Endodermal cell (in vitro differentiated cells): ENCODE measurements at places on chromosomes 4 and X. TPM values are rescaled to one million over a fixed set of nuclear protein-coding genes. Genes with fewer than 3 reads are reported as not detected.

GRCh38 chr4:88035292-88035691, 27.9 kb downstream of the PKD2 start:
- H3K36me3 ChIP-seq, result peaks cover 79% of the 10 kb centered on the region
- no peaks in the 10 kb centered on the region for H3K4me1 ChIP-seq
- DNase-seq, result no peak

- no peaks in the 10 kb centered on the region for H3K36me3 ChIP-seq
- no peaks in the 10 kb centered on the region for H3K4me1 ChIP-seq
- no peak overlapping the region for H3K27ac ChIP-seq
- no peaks in the 10 kb centered on the region for H3K27me3 ChIP-seq
These were observed 55.9 kb downstream of the MXRA5 start for GRCh38 chrX:3290561-3290960.

DNA sequence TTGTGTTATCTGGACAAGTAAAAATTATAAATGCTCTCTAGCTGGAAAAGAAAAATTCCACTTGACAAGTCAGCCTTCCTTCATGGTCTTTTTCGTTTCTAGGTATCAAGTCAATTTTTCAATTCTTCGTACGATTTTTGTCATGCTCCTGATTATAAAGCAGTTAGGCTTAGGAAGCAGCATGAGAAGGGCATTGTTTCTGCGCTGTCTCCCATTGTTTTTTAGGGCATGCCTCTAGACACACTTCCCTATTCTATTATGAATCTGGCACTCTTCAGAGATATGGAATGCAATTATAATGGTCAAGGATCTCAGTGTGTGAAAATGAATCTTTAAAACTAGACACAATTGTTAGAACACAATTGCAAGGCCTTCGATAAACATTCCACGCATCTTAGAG, 164.1 kb upstream of the FAT1 start:
- DNase-seq, result no peak
- H3K36me3 ChIP-seq, result no peaks in the 10 kb centered on the region
- H3K27me3 ChIP-seq, result no peaks in the 10 kb centered on the region

DNA sequence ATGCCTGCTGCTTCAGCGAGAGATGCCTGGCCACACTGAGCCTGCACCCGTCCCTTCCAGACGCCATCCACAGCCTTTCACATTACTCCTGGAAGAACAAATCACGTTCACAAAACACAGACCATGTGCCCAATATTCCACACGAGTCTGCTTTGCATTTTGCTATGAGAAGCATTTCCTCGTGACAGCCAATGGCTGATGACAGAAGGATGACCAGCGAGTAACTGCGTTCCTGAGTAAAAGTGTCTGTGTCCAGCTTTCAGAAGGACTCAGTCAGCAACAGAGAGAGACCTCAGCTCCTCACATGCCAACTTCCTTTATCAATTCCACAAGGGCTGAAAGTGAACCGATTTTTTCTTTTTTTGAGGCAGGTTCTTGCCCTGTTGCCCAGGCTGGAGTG, 19.5 kb downstream of the NAT8L start:
- H3K27ac ChIP-seq, result no peak overlapping the region
- no peaks in the 10 kb centered on the region for H3K36me3 ChIP-seq
- peak; percentile 30 for DNase-seq
- no peak overlapping the region for H3K4me3 ChIP-seq
- no peaks in the 10 kb centered on the region for H3K27me3 ChIP-seq

- no peaks in the 10 kb centered on the region for H3K4me1 ChIP-seq
- H3K27ac ChIP-seq, result no peak overlapping the region
- no peaks in the 10 kb centered on the region for H3K27me3 ChIP-seq
- H3K36me3 ChIP-seq, result peaks cover 9% of the 10 kb centered on the region
- no peak overlapping the region for H3K4me3 ChIP-seq
These were observed 571.1 kb upstream of the DIPK2B start for GRCh38 chrX:45771560-45772340.

CCSER1 gene
- total RNA-seq, result 1.6 to 2.2 TPM (median 1.7 TPM) in 3 replicates

DNA sequence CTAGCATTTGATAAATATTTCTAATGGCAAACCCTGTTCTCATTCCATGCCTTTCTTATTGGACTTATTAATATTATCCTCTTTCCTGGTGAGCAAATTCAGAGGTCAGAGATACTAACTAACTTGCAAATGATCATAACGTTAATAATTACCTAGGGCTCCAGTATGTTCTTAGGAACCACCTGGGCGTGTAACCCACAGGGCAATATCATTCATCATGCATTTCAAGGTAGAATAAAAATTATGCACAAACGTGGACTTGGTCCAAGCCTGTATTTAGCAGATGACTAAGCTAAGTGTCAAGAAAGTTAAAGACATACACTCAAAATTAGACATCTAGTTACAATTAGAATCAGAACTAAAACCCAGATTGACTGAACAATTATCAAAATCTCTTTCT, 850.1 kb downstream of the TRIML1 start:
- H3K4me1 ChIP-seq, result no peaks in the 10 kb centered on the region
- no peaks in the 10 kb centered on the region for H3K27me3 ChIP-seq
- no peak overlapping the region for H3K27ac ChIP-seq
- H3K4me3 ChIP-seq, result no peak overlapping the region

DNA sequence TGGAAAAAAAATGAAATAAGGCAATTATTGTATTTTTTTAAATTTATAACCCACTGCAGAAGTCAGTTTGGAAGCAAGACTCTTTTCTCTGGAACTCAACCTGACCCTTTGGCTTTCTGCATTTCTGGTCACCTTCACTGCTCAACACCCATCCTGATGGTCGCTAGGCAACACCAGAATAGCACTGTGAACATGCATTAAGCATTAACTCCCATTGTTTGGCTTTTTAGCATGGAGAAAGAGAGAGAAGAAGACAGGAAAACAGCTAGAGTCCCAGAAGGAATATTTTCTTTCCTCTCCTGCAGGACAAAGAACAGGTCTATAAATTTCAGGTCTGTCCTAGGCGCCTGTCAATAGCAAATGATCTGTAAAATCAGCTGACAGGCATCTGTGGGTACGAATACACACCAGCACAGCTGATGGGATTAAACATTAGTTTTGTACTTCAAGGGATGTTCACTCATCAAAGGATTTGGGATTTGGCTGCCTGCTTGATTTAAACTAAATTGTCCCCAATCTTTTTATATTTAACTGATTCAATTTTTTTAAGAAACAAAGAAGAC, 137.2 kb upstream of the ETNPPL start:
- no peak overlapping the region for H3K4me3 ChIP-seq
- no peaks in the 10 kb centered on the region for H3K4me1 ChIP-seq
- peak overlapping the region; percentile 1 for H3K27ac ChIP-seq
- DNase-seq, result peak; percentile 58

CYTL1 gene
- total RNA-seq, result 0.84 to 2.2 TPM (median 2.2 TPM) in 3 replicates

GRCh38 chr4:8705161-8706145, 112.9 kb downstream of the CPZ start:
- peak; percentile 65 for DNase-seq
- no peaks in the 10 kb centered on the region for H3K36me3 ChIP-seq
- H3K27me3 ChIP-seq, result no peaks in the 10 kb centered on the region
- no peaks in the 10 kb centered on the region for H3K4me1 ChIP-seq
- H3K4me3 ChIP-seq, result no peak overlapping the region

DNA sequence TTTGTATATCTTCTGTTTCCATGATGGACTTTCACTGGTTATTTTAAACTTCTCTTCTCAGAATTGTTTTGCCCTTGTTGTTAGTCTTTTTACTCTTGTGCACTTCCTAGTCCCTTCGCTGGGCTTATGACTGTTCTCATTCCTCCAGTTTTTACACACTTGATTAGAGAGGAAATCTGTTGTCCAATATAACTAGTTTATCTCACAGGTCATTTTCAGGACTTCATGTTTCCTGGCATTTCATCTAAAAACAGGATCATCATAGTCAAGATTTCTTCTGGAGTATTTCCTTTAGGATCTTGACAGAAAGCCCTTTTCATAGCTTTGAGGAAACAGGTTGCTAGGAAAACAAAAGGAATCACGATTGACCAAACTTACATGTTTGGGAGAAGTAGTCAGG, 3.0 kb downstream of the FNIP2 start:
- no peak overlapping the region for H3K27ac ChIP-seq
- H3K36me3 ChIP-seq, result no peaks in the 10 kb centered on the region
- H3K4me1 ChIP-seq, result no peaks in the 10 kb centered on the region
- H3K27me3 ChIP-seq, result peaks cover 6% of the 10 kb centered on the region
- no peak for DNase-seq

TKTL1 gene
- total RNA-seq, result not detected in 2 replicates

SPANXC gene
- not detected in 2 replicates for total RNA-seq

DNA sequence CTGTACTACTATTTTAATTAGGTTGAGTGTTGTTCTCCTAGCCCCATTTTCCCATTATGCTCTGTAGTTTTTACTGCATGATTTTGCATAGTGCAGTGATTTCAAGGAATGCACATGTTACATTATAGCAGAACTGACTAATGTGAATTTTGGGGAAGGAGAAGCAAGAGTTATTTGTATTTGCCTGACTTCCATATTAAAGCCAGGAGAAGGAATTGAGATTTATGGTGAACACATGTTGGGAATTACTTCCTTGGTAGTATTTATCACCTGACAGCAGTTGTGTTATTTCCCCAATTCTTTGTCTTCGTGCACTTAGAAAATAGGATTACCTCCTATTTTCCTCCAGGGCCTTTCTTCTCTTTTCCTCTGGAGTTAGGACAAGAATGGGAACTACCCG, 3.2 kb downstream of the TMEM144 start:
- no peak overlapping the region for H3K4me3 ChIP-seq
- no peak for DNase-seq
- H3K27ac ChIP-seq, result no peak overlapping the region
- no peaks in the 10 kb centered on the region for H3K36me3 ChIP-seq

- no peaks in the 10 kb centered on the region for H3K36me3 ChIP-seq
- no peaks in the 10 kb centered on the region for H3K27me3 ChIP-seq
- H3K4me1 ChIP-seq, result no peaks in the 10 kb centered on the region
- H3K27ac ChIP-seq, result no peak overlapping the region
- no peak overlapping the region for H3K4me3 ChIP-seq
These were observed 31.7 kb downstream of the GAB3 start for GRCh38 chrX:154719132-154719675.

GRCh38 chr4:148171596-148171995, 270.6 kb downstream of the NR3C2 start:
- no peak overlapping the region for H3K4me3 ChIP-seq
- no peak for DNase-seq
- no peak overlapping the region for H3K27ac ChIP-seq
- no peaks in the 10 kb centered on the region for H3K4me1 ChIP-seq
- H3K36me3 ChIP-seq, result no peaks in the 10 kb centered on the region

DNA sequence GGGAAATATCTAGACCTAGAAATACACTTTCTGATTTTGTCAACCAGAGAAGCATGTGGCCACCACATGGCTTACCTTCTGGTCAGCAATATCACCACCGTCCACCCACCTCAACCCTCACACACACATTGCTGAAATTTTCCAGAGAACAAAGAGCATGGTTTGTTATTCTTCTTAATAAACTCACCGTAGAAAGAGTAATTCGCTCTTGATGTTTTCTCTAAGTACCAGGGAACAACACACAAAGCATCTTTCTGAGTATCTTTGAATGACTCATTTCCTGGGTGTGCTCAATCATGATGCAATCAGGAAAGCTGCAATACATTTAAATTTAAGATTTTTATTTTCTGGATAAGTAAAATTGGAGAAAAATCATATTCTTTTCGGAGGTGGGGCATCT, 24.7 kb upstream of the LRAT start:
- no peak for DNase-seq
- no peak overlapping the region for H3K4me3 ChIP-seq
- H3K4me1 ChIP-seq, result peaks cover 19% of the 10 kb centered on the region

GRCh38 chr4:147530134-147530533, 49.2 kb downstream of the EDNRA start:
- no peak overlapping the region for H3K4me3 ChIP-seq
- H3K27me3 ChIP-seq, result no peaks in the 10 kb centered on the region
- no peak overlapping the region for H3K27ac ChIP-seq
- peaks cover 27% of the 10 kb centered on the region for H3K36me3 ChIP-seq

- H3K27me3 ChIP-seq, result no peaks in the 10 kb centered on the region
- no peaks in the 10 kb centered on the region for H3K4me1 ChIP-seq
- peak; percentile 50 for DNase-seq
- H3K4me3 ChIP-seq, result no peak overlapping the region
- no peaks in the 10 kb centered on the region for H3K36me3 ChIP-seq
- no peak overlapping the region for H3K27ac ChIP-seq
These were observed 46.6 kb downstream of the CD40LG start for GRCh38 chrX:136694431-136695087.

DNA sequence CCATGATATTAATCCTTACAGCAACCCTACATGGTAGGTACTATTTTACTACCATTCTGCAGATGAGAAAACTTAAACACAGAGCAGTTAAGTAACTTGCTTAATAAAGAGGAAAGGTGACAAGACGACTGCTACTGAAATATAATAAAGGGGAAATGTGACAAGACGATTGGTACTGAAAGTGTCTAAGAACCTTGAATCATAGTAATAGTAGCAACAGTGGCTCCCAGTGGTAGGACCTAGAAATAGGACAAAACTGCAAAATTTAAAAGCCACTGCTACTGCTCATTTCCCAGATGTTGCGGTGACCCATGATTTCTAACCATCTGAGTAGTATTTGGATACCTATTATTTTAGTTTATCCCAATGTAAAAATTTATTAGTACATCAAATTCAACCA, 89.5 kb downstream of the TASL start:
- no peak overlapping the region for H3K4me3 ChIP-seq
- no peak for DNase-seq
- no peaks in the 10 kb centered on the region for H3K4me1 ChIP-seq
- H3K27ac ChIP-seq, result no peak overlapping the region

DNA sequence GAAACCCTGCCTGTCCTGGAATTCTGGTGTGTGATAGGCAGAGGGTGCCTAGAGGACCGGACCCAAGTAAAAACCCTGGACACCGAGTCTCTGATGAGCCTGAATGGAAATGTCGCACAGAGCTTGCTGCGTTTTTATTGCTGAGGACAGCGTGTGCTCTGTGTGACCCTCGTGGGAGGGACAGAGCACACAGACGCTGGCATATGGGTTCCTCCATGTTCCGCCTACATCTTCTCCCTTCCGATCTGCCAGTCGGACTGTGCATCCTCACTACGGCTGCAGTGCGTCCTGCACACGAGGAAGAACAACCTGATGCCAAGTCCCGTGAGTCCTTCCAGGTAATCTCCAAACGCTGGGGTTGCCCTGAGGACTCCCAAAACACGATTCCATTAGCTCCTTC, 68.3 kb downstream of the AFAP1 start:
- H3K4me1 ChIP-seq, result no peaks in the 10 kb centered on the region
- H3K36me3 ChIP-seq, result peaks cover 39% of the 10 kb centered on the region
- H3K27me3 ChIP-seq, result no peaks in the 10 kb centered on the region
- no peak overlapping the region for H3K27ac ChIP-seq
- H3K4me3 ChIP-seq, result no peak overlapping the region

DNA sequence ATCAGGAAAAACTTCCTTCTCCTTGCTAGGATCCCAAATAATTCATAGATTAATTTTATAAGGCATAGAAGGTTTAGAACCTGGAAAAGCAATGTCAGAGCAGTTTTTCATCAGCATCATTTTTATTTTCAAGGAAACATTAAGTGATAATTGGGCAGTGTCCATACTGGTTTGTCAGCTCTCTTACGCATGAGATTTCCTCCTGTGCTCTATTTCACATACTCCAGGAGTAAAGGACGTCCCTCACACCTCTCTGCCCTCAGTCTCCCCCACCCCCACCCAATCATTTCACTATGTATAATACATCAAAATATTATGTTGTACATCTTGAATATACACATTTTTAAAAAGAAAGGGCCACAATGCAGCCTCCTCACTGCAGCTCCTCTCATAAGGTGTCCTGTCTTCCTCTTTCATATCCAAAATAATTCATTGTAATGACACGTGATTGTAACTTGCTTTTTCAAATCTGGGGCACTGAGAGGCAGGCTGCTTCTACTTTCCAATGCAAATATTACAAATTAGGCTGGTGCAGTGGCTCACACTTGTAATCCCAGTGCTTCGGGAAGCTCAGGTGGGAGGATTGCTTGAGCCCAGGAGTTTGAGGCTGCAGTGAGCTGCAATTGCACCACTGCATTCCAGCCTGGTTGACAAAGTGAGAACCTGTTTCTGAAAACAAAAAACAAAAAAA, 34.4 kb downstream of the ARHGEF38 start:
- H3K36me3 ChIP-seq, result no peaks in the 10 kb centered on the region
- DNase-seq, result no peak
- H3K27me3 ChIP-seq, result no peaks in the 10 kb centered on the region
- H3K27ac ChIP-seq, result no peak overlapping the region
- no peak overlapping the region for H3K4me3 ChIP-seq
